ENCODE measurements at places on chromosomes 2 and 18.

DNA sequence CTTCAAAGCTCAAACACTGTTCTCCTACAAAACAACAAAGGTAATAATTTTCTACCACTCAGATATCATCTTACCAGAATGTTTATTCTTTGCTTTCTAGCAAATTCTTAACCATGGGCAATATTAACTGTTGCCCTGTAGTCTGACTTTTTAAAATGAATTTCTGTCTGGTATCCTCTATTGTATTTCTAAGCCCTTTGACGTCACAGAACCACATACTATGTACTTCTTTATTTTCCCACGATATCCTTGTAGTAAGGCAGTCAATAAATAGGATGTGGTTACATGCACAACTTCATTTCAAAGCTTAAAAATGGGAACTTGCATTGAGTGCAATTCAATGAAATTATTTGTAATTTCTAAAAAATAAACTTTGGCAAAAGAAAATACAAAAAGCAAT is 58.7 kb downstream of the THADA start:
- DNase-seq = no peak

DNA sequence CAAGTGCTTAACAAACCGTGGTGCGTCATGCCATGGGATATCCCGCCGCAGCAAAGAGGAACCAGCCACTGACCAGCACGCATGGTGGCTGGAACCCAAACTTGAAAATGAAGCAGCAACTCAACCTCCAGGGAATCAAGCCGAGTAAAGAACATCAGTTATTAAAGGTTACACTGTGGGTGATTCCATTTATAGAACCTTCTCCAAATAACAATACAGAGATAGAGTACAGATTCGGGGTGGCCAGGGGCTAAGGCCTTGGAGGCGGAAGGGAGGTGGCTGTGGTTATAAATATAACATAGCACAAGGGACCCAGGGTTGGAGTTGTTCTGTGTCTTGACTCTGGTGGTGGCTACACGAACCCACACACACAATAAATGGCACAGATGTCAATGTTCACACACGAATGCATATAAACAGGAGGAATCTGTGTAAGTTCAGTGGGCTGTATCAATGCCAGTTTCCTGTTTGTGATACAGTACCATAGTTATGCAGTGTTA is 123.1 kb downstream of the EIPR1 start:
- DNase-seq = no peak

DNA sequence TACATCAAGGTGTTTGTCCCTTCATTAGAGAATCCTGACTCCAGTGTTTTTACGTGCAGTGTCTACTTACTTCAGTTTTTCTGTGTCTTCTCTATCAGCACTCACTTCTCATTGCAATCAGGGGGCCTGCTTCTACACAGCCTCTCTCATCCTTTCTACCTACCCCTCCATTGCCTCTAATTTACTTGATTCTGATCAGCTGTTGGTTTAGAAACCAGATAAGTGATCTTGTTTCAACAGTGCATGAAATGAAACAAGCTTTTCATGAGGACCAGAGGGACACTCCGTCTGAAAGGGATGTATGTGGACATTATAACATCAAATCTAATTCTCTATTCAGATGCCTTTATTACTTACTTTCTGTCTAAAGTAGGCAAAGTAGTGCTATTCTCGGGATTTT is 136.9 kb downstream of the PRKCE start:
- DNase-seq = no peak

DNA sequence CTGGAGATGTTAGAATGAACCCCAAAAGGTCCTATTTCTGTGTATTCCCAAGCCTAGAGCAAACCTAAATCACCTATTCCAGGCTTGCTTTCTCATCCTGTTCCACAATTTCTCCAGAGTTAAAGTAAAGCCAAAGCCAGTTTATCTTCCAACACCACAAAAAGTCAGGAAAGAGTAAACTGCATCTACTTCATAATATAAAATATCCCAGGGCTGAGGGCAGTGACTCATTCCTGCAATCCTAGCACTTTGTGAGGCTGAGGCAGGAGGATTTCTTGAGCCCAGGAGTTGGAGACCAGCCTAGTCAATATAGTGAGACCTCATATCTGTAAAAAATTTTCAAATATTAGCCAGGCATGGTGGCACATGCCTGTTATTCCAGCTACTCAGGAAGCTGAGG is 241.4 kb downstream of the CDH20 start:
- no peak for DNase-seq

DNA sequence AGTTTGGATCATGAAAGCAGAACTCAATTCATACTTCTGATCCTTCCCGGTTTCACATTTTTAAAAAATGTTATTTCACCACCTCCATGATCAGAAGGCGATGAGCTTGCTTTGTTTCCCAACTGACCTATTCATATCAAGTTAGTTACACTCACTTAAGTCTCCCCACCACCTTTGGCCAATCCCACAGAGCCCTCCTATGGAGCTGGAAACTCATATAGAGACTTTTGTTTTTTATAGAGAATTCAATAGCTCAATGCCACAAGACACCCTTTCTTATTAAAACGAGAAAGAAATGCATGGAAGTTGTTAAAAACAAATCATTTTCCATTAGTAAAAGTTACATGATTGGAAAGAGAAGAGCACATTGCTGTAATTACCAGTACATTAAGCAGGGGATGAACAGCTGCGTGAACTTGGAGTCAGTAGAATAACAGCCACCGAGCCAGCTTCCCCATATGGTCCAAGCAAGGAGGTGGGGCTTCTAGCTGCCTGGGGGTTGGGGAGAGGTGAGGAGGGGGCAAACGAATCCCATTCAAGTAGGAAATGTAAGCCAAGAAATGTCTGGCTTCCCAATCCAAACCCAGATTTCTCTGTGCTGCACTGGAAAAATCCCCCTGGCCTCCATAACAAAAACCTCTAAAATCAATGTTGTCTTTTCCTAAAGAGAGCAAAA is 614.5 kb downstream of the IRS1 start:
- no peak for DNase-seq

- DNase-seq = no peak
Measured at GRCh38 chr18:22674272-22674671, 256.6 kb upstream of the CTAGE1 start.

GRCh38 chr2:70070542-70071268 is 16.6 kb upstream of the PCBP1 start:
- DNase-seq = peak; percentile 25

All from esophagus squamous epithelium (tissue), 5 donors.